Left ventricle myocardium superior (tissue), 1 donor: ENCODE measurements at places on chromosomes 2 and 18.

DNA sequence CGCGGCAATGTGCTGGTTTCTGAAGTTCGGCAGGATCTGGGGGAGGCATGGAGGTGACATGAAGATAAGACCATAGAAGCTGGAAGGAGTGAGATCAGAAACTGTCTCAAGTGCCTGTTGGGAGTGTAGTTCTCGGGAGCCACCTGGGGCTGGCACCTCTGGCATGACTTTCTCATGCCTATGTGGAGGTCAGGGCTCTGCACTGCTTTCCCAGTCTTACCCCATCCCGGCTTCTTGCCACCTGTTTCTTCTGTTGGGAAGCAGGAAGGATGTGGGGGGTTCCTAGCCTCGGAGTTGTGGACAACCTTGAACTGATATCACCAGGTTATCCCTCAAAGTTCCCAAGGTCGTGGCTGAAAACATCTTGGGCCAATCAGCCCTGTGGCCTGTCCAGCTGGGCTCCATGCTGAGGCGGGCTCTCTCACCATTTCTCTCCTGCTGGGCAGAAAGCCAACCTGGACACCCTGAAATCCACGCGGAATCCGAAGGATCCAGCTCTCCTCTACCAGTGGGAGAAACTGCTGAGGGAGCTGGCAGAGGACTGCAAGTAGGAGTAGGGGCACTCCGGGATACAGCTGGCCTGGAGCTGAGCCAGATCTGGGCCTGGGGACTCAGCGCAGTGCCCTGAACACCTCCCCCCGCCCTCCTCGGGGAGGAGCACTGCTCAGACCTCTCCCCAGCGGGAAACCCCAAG lies 42.5 kb downstream of the FER1L5 start:
- no peak for DNase-seq

GRCh38 chr2:134736167-134736880 lies 17.5 kb upstream of the TMEM163 start:
- DNase-seq = no peak

GRCh38 chr2:114864901-114865300 lies 422.5 kb downstream of the DPP10 start:
- no peak for DNase-seq

DNA sequence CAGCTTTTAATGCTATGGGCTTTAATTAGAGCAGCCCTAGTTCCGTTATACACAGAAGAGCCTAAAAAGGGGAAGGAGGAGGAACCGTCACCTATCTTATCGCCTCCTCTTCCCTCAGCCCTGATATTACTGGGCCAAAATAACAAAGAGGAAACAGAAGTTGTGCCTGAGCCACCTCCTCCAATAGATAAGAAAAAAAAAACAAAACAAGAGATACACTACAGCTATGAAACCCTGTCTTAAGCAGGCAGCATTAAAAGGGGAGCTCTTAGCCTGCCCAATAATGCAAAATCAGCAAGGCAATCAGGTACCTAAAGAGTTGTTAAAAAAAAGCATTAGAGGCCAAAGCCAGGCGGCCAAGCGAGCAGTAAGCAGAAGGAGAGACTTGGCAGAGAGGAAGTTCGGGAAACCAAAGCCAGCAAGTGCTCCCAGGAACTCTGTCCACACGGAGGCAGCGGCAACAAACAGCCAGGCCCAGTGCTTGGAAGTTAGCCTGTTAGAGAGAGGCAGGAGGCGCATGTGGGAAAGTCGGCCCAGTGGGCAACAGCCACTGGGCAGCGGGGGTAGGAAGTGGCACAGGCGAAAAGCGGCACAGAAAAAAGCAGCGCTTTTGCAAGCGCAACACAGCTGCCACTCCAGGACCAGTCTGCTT lies 41.8 kb upstream of the PDK1 start:
- peak; percentile 30 for DNase-seq

- no peak for DNase-seq
These were observed 16.3 kb upstream of the CDKL4 start for GRCh38 chr2:39260087-39260486.

- no peak for DNase-seq
These were observed 149.7 kb upstream of the ZNF236 start for GRCh38 chr18:76672627-76673026.
